ENCODE measurements at places on chromosomes 4 and X.

- no peak for DNase-seq
Observed at GRCh38 chr4:187921946-187922623, 73.5 kb upstream of the ZFP42 start.

DNA sequence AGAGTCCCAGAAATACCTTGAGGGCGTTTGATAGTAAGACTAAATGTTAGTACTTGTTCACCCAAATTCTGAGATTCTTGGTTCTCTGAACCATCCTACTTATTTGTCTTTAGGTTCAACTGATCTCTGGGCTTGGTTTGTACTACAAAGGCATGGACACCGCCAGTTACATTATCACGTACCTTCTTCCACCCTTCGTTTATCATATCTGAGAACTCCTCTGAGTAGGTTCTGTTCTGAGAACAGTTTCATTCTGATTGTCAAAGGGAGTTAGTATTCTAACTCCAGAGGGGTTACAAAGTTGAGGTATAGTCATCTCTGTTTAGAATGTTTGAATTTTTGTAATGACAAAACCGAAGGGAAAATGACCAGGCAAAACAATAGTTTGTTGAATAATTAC, 19.3 kb downstream of the ZFX start:
- DNase-seq, result no peak

DNA sequence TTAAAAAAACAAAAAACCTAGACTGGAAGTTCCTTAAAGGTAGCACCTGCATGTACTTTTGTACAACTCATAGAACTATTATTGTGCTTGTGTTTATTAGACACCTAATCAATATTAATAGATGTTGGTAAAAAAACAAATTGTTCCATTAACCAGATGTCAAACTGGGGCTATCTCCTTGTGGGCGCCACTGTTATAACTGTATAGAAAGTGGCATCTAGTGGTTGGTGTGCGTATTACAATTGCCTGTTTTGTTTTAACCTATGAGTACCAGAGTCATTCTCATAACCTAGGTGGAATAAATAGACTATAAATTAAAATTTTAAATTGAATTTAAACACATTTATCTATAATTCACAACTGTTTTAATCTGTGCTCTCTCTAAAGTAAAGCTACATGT, 97.4 kb downstream of the COL4A5 start:
- no peak for DNase-seq

- no peak for DNase-seq
Observed at GRCh38 chr4:20119141-20119540, 132.6 kb upstream of the SLIT2 start.

DNA sequence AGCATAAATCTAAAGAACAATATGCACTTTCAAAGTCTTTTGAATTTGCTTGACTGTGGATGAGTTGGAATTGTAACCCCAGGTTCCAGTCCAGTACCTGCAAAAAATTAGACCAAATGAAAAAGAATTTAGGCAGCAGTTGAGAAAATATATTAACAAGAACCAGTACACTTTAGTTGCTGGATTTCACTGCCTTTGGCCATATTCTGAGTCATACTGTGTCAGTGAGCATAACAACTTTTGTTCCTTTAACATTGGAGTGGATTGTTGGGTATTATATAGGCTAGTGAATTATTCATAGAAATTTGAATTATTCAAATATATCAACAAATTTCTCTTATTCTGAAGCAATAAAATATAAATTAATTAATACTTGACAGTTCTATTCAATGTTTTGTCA, 101.5 kb upstream of the SMAD1 start:
- no peak for DNase-seq

- no peak for DNase-seq
Observed at GRCh38 chr4:38287101-38287851, 327.1 kb downstream of the PTTG2 start.

- no peak for DNase-seq
Observed at GRCh38 chrX:39519030-39519488, 578.7 kb downstream of the BCOR start.

GRCh38 chrX:34288782-34289181, 156.7 kb upstream of the FAM47A start:
- DNase-seq, result no peak

DNA sequence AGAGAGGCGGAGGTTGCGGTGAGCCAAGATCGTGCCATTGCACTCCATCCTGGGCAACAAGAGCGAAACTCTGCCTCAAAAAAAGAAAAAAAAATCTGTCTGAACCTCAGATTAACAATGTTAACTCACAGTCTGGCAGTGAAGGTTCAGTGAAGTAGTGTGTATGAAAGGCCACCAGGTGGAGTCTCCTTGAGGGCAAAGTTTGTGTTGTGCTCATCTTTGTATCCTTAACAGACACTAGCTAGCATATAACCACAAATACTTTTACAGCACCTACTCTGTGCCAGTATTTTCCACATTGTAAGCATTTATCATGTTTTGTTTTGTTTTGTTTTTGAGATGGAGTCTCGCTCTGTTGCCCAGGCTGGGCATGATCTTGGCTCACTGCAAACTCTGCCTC, 46.0 kb upstream of the MGST2 start:
- no peak for DNase-seq

GRCh38 chrX:71958281-71958675, 47.6 kb downstream of the NHSL2 start:
- no peak for DNase-seq
